HS-27A (cell line): ENCODE measurements at places on chromosomes 12 and 14.

DNA sequence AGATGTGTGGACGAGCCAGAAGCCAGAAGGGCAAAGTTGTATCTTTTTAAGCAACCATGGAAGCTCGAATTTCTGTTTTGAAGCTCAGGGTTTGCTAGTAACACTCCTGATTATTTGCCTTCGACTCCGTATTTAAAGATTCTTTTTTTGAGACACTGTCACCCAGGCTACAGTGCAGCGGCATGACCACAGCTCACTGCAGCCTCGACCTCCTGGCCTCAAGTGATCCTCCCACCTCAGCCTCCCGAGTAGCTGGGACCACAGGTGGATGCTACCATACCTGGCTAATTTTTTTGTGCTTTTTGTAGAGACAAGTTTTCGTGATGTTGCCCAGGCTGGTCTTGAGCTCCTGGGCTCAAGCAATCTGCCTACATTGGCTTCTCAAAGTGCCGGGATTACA, 18.7 kb upstream of the OASL start:
- DNase-seq = no peak

GRCh38 chr14:72518809-72519377, 375.0 kb downstream of the DPF3 start:
- DNase-seq = no peak

DNA sequence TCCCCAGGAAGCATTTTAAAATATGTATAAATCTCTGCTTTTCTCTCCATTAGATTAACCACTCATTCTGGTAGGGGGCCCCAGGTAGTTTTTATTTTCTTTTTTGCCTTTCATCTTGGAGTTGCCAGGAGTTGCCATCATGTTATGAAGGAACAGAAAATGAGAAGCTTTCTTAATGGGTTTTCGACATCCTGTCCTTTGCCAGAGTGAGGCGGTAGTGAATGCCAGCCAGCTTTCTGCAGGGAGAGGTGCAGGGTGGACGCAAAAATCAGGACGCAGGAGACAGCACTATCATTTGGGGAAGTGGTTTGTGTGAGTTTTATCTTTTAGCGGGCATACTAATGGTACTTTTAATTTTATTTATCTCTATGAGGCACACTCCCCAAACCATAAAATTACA, 1.7 kb downstream of the RASSF8 start:
- DNase-seq = no peak

GRCh38 chr14:102516531-102517391, 7.2 kb upstream of the ANKRD9 start:
- DNase-seq = no peak

- DNase-seq = no peak
These were observed 11.9 kb downstream of the DLST start for GRCh38 chr14:74893614-74894091.

DNA sequence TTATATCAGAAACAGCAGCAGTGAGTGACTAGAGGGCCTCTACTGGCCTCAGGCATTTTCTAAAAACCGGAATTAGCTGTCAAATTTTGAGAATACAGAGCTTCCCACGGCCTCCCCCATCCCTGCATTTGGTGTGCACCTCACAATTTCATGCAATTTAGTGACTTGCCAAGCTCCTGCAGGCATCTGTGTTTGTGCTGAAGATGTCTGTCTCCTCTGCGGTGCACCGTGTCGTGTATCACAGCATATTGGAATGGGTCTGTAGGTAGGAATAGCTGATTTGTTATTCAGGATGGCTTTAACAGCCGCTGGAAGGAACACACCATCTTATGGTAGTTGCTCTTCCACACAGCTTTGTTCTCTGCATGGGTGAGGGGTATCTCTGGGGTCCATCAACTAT, 140.3 kb downstream of the SSPN start:
- no peak for DNase-seq

DNA sequence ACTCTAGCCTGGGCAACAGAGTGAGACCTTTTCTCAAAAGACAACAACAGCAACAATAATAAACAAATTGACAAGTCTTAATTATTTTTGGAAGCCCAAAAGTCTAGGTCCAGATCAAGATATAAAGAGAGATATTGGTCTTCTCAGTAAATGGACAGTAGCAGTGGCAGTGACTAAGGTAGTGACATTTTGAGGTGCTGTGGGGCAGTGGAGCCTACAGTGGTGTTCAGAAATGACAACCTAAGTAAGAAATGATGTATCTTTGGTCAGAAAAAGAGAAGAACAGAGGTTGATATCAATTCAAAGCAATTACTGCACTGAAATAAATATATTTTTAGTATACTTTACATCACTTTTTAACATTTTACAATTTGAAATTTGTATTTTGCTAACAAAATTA, 20.7 kb downstream of the METTL25 start:
- DNase-seq = no peak

GRCh38 chr14:60839057-60839456, 104.5 kb downstream of the MNAT1 start:
- no peak for DNase-seq

- no peak for DNase-seq
These were observed 138.2 kb downstream of the SRGAP1 start for GRCh38 chr12:63982604-63983295.

- no peak for DNase-seq
These were observed 31.1 kb downstream of the TCHP start for GRCh38 chr12:109931143-109931542.
